ENCODE measurements at places on chromosomes 5 and 9. TPM values are rescaled to one million over a fixed set of nuclear protein-coding genes. Genes with fewer than 3 reads are reported as not detected.
A peak's percentile ranks its signal among the peaks of the same experiment; 100 is the strongest.

The TRIO gene
- 28.1 TPM for polyA plus RNA-seq

- no peak overlapping the region for H3K27ac ChIP-seq
- peaks cover 18% of the 10 kb centered on the region for H3K4me1 ChIP-seq
- H3K36me3 ChIP-seq: no peaks in the 10 kb centered on the region
These were observed 73.2 kb upstream of the NR3C1 start for GRCh38 chr5:143476601-143477211.

- H3K4me1 ChIP-seq: peaks cover 51% of the 10 kb centered on the region
- peak overlapping the region; percentile 42 for H3K27ac ChIP-seq
- H3K4me3 ChIP-seq: no peak overlapping the region
These were observed 41.3 kb downstream of the MACROH2A1 start for GRCh38 chr5:135357685-135358084.

The BAAT gene
- not detected for polyA plus RNA-seq

DNA sequence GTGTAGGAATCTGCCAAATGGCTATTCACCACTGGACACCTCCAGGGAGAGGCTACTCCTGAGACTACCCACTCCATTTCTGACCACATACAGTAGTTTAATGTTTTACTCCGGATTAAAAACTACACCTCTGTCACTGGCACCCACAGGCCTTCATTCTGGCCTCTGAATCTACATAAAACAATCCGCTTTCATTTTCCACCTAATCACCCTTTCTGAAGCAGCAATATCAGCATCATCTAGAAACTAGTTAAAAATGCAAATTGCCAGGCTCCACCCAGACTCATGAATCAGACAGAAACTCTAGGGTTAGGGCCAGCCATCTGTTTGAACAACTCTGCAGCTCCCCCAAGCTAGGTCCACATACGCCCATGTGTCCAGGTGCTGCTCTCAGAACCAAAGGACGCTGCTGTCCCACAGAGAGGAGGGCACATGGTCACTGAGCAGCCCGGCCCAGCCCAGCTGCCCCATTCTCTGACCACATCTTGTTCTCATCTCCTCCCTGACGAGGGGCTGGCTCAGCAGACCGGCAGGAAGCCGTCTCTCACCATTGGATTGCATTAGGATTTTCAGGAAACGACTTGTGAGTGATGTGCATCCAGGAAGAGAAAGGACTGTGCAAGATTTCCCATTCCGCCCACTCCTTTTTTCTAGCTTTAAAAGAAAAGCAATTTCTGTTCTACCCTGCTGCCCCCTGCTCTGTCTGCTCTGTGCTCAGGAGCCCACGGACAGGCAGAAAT lies 34.7 kb downstream of the ADAM19 start:
- 0 out of 2 replicates have a peak, but pooled peaks cover 5% of the 10 kb centered on the region for H3K36me3 ChIP-seq
- peak; percentile 84 for DNase-seq
- peaks cover 29% of the 10 kb centered on the region for H3K4me1 ChIP-seq
- no peaks in the 10 kb centered on the region for H3K27me3 ChIP-seq

- DNase-seq: no peak
- H3K27me3 ChIP-seq: peaks cover 21% of the 10 kb centered on the region
- no peaks in the 10 kb centered on the region for H3K36me3 ChIP-seq
- no peak overlapping the region for H3K27ac ChIP-seq
- H3K4me3 ChIP-seq: no peak overlapping the region
- no peaks in the 10 kb centered on the region for H3K4me1 ChIP-seq
These were observed 93.1 kb downstream of the PCDH1 start for GRCh38 chr5:141785135-141785534.

The CER1 gene
- not detected for polyA plus RNA-seq

The IL4 gene
- polyA plus RNA-seq: 0.34 TPM

GRCh38 chr9:105966834-105967233 lies 272.5 kb downstream of the TMEM38B start:
- no peak for DNase-seq
- H3K4me1 ChIP-seq: no peaks in the 10 kb centered on the region
- H3K27ac ChIP-seq: no peak overlapping the region
- H3K36me3 ChIP-seq: no peaks in the 10 kb centered on the region
- H3K4me3 ChIP-seq: no peak overlapping the region

GRCh38 chr9:111094433-111094924 lies 56.2 kb upstream of the LPAR1 start:
- no peak overlapping the region for H3K4me3 ChIP-seq
- peak overlapping the region; percentile 60 for H3K27ac ChIP-seq
- no peaks in the 10 kb centered on the region for H3K27me3 ChIP-seq
- H3K36me3 ChIP-seq: no peaks in the 10 kb centered on the region
- peak; percentile 90 for DNase-seq

The ZBTB5 gene
- 1.9 TPM for polyA plus RNA-seq

The CCL27 gene
- polyA plus RNA-seq: 0.50 TPM

The ENHO gene
- polyA plus RNA-seq: 0.35 TPM

DNA sequence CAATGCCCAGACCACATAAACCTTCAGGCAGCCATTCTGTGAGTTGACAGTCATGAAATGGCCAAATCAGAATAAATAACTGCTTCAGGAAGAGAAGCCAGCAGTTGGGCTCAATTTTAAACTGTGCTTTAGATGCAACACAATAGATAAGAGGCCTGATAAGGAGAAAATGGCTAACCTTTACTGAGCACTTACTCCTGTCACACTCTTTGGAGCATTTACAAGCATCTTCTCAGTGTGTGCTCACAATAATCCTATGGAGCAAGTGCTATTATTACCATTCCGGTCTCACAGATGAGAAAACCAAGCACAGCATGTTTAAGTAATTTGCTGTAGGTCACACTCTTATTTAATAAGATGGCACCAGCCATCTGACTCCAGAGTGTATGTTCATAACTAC lies 11.5 kb upstream of the SH3RF2 start:
- peaks cover 29% of the 10 kb centered on the region for H3K4me1 ChIP-seq
- peak overlapping the region; percentile 67 for H3K27ac ChIP-seq
- H3K27me3 ChIP-seq: peaks cover 7% of the 10 kb centered on the region
- no peaks in the 10 kb centered on the region for H3K36me3 ChIP-seq

- H3K36me3 ChIP-seq: no peaks in the 10 kb centered on the region
- no peaks in the 10 kb centered on the region for H3K27me3 ChIP-seq
- H3K4me3 ChIP-seq: no peak overlapping the region
- no peak for DNase-seq
These were observed 157.0 kb upstream of the LHFPL2 start for GRCh38 chr5:78805474-78806124.

GRCh38 chr9:80560976-80561375 lies 989.2 kb downstream of the TLE4 start:
- H3K36me3 ChIP-seq: no peaks in the 10 kb centered on the region
- H3K27ac ChIP-seq: no peak overlapping the region
- H3K4me1 ChIP-seq: no peaks in the 10 kb centered on the region

DNA sequence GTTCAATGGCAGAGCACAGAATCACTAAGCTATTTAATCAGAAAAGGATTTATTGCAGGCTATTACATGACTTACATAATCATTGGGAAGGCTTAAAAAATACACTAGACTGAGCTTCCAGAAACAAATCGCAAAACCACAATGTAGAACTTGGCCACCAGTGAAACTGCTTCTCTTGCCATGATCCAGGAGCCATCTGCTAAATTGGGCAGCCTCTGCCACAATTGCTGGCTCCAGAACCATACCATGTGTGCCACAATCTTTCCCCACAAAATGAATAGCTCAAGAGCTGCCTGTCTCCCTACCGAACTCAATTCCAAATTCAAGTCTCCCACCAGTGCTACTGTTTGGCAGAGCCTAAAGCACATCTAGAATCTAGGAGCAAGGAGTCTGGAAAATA lies 9.8 kb upstream of the ERAP1 start:
- DNase-seq: no peak
- H3K4me3 ChIP-seq: no peak overlapping the region
- peaks cover 9% of the 10 kb centered on the region for H3K4me1 ChIP-seq
- no peak overlapping the region for H3K27ac ChIP-seq

- H3K27ac ChIP-seq: no peak overlapping the region
- DNase-seq: no peak
- H3K4me3 ChIP-seq: no peak overlapping the region
- H3K4me1 ChIP-seq: no peaks in the 10 kb centered on the region
These were observed 238.8 kb upstream of the DMRT1 start for GRCh38 chr9:602716-603115.

The SCAMP1 gene
- 66.9 TPM for polyA plus RNA-seq

The TUSC1 gene
- polyA plus RNA-seq: 12.7 TPM

- no peaks in the 10 kb centered on the region for H3K4me1 ChIP-seq
- H3K4me3 ChIP-seq: no peak overlapping the region
- no peaks in the 10 kb centered on the region for H3K36me3 ChIP-seq
- H3K27me3 ChIP-seq: no peaks in the 10 kb centered on the region
- no peak overlapping the region for H3K27ac ChIP-seq
These were observed 1943.3 kb downstream of the MAT2B start for GRCh38 chr5:165448753-165449152.

The ITGA2 gene
- polyA plus RNA-seq: 10.4 TPM

The PDGFRB gene
- polyA plus RNA-seq: 155 TPM

DNA sequence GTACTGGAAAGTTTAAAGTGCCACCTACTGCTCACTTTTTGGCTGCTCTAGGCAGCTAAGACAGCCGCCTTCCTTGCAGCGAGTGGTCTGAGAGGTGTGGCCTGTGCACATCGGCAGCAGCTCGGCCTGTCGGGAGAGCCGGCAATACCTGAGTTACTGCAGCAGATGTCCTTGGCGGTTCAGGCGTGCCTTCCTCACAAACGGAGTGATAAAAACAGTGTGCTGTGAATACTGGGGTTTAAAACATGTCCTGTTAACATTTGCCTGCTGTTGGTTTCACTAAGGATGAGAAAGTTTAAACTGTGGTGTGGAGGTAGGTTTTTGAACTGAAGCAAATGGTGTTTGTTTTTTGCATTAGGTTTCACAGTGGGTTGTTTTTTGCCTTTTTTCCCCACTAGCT lies 12.9 kb downstream of the TRAF2 start:
- H3K4me3 ChIP-seq: no peak overlapping the region
- H3K4me1 ChIP-seq: peaks cover 19% of the 10 kb centered on the region
- no peak overlapping the region for H3K27ac ChIP-seq
- peaks cover 3% of the 10 kb centered on the region for H3K36me3 ChIP-seq
- H3K27me3 ChIP-seq: no peaks in the 10 kb centered on the region

GRCh38 chr5:127650649-127651048 lies 1.8 kb downstream of the CTXN3 start:
- H3K27me3 ChIP-seq: peaks cover 61% of the 10 kb centered on the region
- 0 out of 2 replicates have a peak, but pooled peaks cover 10% of the 10 kb centered on the region for H3K4me1 ChIP-seq
- H3K4me3 ChIP-seq: no peak overlapping the region
- no peaks in the 10 kb centered on the region for H3K36me3 ChIP-seq
- H3K27ac ChIP-seq: no peak overlapping the region

GRCh38 chr5:55407059-55407684 lies 99.4 kb downstream of the MTREX start:
- DNase-seq: peak; percentile 76
- peaks cover 14% of the 10 kb centered on the region for H3K36me3 ChIP-seq
- no peaks in the 10 kb centered on the region for H3K27me3 ChIP-seq
- no peak overlapping the region for H3K4me3 ChIP-seq
- no peak overlapping the region for H3K27ac ChIP-seq

DNA sequence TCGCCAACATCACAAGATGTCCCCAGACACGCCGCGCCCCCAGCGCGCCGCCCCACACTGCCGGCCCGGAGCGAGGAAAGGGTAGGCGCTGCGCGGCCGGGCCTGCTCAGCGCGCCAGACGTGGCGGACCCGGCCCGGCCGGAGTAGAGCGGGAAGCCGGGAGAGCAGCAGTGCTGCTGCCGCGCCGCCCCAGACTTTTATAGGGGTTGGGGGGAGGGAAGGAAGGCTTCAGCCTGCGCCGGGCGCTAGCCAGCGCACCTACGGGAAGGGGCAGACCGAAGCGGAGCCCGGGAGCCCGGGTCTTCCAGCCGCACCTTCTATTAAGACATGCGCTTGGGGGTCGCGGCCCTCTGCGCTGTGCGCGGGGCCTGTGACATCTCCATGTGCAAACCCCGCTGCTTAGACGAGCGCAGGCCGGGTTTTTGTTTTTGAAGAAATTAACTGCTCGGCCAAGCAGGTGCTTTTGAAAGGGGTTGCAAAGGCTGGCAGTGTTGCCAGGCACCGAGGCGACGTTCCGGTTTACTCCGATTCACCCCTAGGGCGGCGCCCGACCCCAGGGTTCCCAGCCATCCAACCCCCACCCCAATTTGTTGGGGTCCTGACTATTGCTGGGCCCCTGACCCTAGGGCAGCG lies 353 bp upstream of the PAX5 start:
- H3K27me3 ChIP-seq: peaks cover 98% of the 10 kb centered on the region
- peak; percentile 38 for DNase-seq
- no peaks in the 10 kb centered on the region for H3K36me3 ChIP-seq
- H3K4me3 ChIP-seq: peak overlapping the region; percentile 57
- no peaks in the 10 kb centered on the region for H3K4me1 ChIP-seq

DNA sequence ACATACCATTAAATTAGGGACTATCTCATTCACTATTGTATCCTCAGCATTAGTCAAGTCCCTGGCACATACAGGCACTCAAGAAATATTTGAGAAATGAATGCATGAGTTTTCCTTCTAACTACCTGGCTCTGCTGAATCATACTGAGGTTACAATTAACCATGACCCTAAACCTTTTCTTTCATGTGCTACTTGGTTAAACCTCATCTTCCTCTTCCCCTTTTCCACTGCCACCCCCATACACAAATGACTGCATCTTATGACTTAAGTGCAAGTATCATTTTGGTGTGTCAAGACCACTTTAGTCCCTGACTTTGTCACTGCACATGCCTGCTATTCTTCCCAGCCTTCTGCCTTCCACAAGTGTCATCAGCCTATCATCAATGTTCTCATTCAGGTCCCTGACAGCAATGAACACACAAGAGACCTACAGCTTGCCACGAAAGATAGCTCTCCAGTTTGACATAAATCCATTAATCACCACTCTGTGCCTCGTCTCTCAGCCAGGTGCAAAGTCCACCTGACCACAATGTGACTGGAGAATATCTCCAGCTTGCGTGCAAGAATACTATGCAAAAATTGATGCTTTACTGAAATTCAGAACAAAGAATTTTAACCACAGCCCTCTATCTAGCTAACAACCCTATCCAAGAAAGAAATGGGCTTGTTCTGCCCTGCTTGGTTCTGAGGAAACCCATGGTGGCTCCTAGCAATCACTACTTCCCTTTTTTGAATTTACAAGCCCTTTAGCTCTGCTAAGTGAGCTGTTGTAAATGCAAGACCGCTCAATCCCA lies 74.5 kb downstream of the MAPKAP1 start:
- H3K36me3 ChIP-seq: no peaks in the 10 kb centered on the region
- H3K4me1 ChIP-seq: peaks cover 48% of the 10 kb centered on the region
- no peaks in the 10 kb centered on the region for H3K27me3 ChIP-seq
- H3K27ac ChIP-seq: peak overlapping the region; percentile 37
- DNase-seq: peak; percentile 80

The ITGA1 gene
- 8.1 TPM for polyA plus RNA-seq

The XPA gene
- 17.4 TPM for polyA plus RNA-seq

DNA sequence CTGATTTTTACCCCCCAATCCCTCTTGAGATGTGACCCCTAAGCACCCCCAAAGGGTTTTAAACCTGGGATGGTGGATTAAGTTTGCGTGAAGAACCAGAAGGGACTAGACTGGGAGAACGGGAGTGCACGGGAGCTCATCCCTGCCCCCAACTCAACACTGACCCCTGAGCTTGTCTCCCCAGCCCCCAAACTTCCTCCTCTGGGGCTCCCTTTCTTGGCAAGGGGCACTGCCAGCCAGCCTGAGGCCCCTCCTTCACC lies 5.0 kb upstream of the SET start:
- H3K27ac ChIP-seq: peak overlapping the region; percentile 90
- no peaks in the 10 kb centered on the region for H3K27me3 ChIP-seq
- H3K4me3 ChIP-seq: peak overlapping the region; percentile 90
- H3K36me3 ChIP-seq: no peaks in the 10 kb centered on the region

- no peaks in the 10 kb centered on the region for H3K27me3 ChIP-seq
- no peaks in the 10 kb centered on the region for H3K4me1 ChIP-seq
- peaks cover 82% of the 10 kb centered on the region for H3K36me3 ChIP-seq
- H3K27ac ChIP-seq: no peak overlapping the region
- no peak overlapping the region for H3K4me3 ChIP-seq
These were observed 12.6 kb downstream of the TRIM23 start for GRCh38 chr5:65611524-65611923.

The ANKRD55 gene
- polyA plus RNA-seq: not detected
